Kidney (tissue), 22 donors: ENCODE measurements at places on chromosomes 5 and 9. TPM values are rescaled to one million over a fixed set of nuclear protein-coding genes. Genes with fewer than 3 reads are reported as not detected.

DNA sequence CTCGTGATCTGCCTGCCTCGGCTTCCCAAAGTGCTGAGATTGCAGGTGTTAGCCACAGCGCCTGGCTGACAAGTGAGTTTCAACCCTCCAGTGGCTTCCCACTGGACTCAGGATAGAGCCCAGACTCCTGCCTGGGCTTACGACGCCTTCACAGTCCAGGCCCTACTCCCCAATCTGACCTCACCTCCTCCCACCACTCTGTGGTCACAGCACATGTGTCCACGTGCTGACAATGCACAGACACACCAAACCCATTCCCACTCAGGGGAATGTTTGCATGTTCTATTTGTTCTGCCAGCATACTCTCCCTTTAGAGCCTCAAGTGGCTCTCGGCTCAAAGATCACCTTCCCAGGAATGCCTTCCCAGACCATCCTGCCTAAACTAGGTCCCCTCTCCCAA is 31.1 kb upstream of the TRIM14 start:
- no peak overlapping the region for H3K27ac ChIP-seq
- H3K4me3 ChIP-seq = no peak overlapping the region
- no peak for DNase-seq
- no peaks in the 10 kb centered on the region for H3K36me3 ChIP-seq

- H3K4me3 ChIP-seq = no peak overlapping the region
- DNase-seq = no peak
- no peaks in the 10 kb centered on the region for H3K36me3 ChIP-seq
- H3K27ac ChIP-seq = no peak overlapping the region
Observed at GRCh38 chr5:173727839-173728778, 111.7 kb upstream of the BOD1 start.

DNA sequence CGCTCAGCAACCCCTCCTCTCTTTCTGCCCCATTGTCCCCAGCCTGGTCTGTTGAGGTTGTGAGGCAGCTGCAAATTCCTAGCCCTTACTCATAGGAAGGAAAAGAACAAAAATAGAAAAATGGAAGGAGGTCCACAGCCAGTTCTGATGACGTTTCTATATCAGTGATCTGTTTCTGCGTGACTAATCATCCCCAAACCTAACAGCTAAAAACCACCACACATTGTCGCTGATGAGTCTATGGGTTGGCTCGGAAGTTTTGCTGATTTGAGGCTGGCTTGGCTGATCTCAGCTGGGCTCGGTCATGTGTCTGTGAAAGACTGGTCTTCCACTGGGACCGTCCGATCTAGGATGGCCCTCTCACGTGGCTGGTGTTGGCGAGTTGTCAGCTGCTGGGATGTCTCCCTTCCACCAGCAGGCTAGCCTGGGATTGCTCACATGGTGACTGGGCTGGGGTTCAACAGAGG is 200.6 kb upstream of the ZNF618 start:
- H3K27ac ChIP-seq = no peak overlapping the region
- DNase-seq = no peak
- no peaks in the 10 kb centered on the region for H3K27me3 ChIP-seq

DNA sequence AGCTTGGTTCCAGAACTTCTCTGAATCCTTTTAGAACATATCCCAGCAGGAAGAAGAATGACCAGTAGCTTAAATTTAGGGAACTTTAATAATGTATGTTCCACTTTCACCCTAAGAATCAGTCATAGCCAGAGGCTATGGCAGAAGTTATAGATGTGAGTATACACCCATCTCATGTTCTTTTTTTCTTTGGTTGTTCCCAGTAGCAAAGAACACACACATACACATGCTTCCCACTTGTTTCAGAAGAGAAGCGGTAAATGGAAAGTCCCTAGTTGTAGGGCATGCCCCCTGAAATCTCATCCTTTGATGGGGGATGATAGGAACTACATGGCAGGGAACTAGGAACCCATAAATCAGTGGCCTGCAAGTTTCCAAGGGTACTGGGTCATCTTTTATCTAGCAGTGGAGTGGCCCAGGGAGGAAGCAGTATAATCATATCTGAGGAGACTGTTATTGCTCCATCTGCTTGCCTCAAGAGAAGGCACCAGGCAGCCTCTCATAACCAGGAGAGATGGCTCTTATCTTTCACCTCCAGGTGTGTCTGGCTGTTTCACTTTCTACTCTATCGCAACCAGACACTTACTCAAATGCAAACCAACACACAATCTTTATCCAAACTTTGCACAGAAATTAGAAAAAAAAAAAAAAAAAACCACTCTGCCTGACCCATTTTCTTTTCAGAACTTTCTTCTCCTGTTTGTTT is 109.5 kb downstream of the SNCAIP start:
- H3K4me1 ChIP-seq = no peaks in the 10 kb centered on the region
- no peak overlapping the region for H3K27ac ChIP-seq
- no peak overlapping the region for H3K4me3 ChIP-seq

DNA sequence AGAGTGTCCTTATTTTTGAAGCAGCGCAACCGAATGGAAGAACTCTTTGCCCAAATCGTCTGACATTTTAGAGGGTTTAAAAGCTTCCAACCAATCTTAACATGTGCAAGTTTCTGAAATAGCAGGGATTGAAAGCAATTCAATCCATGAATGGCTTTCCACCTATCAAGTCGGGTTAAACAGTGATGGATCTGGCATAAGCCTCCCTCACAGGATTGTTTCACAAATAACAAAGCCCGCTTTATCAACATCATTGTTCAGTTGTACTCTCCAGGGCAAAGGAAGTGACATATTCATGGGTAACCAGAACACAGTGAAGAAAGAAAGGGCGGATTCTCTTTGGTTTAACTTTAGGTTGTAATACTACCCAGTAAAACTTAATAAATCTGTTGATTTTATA is 497.3 kb downstream of the MTRR start:
- no peaks in the 10 kb centered on the region for H3K4me1 ChIP-seq
- H3K4me3 ChIP-seq = no peak overlapping the region
- no peaks in the 10 kb centered on the region for H3K36me3 ChIP-seq

- H3K27me3 ChIP-seq = no peaks in the 10 kb centered on the region
- no peaks in the 10 kb centered on the region for H3K36me3 ChIP-seq
- peak; percentile 78 for DNase-seq
- H3K4me1 ChIP-seq = no peaks in the 10 kb centered on the region
- peak overlapping the region; percentile 60 for H3K4me3 ChIP-seq
- H3K27ac ChIP-seq = peak overlapping the region; percentile 51
Observed at GRCh38 chr9:127612939-127613582, 984 bp downstream of the STXBP1 start.

- no peaks in the 10 kb centered on the region for H3K36me3 ChIP-seq
- no peaks in the 10 kb centered on the region for H3K4me1 ChIP-seq
- H3K27me3 ChIP-seq = no peaks in the 10 kb centered on the region
- no peak overlapping the region for H3K27ac ChIP-seq
- no peak overlapping the region for H3K4me3 ChIP-seq
Observed at GRCh38 chr9:3401221-3401954, 124.4 kb downstream of the RFX3 start.

Gene NUTM2F
- total RNA-seq = not detected
